ENCODE measurements at places on chromosomes 1 and 21. TPM values are rescaled to one million over a fixed set of nuclear protein-coding genes. Genes with fewer than 3 reads are reported as not detected.

AQP10 gene
- total RNA-seq = not detected

CGN gene
- 1.7 TPM for total RNA-seq

SLAMF6 gene
- total RNA-seq = not detected

PTPRF gene
- total RNA-seq = 45.1 TPM

TNFSF4 gene
- total RNA-seq = 0.57 TPM

KCNJ10 gene
- total RNA-seq = not detected

OR2T2 gene
- total RNA-seq = not detected

OR2C3 gene
- total RNA-seq = not detected

LHX8 gene
- not detected for total RNA-seq

NBPF20 gene
- 4.9 TPM for total RNA-seq

CELA3A gene
- total RNA-seq = not detected

SH3BGR gene
- total RNA-seq = 2.0 TPM

- no peak for DNase-seq
Measured at GRCh38 chr1:240820816-240821215, 208.9 kb upstream of the GREM2 start.

GRCh38 chr1:166876540-166876838, 425 bp upstream of the TADA1 start:
- DNase-seq = no peak

DNA sequence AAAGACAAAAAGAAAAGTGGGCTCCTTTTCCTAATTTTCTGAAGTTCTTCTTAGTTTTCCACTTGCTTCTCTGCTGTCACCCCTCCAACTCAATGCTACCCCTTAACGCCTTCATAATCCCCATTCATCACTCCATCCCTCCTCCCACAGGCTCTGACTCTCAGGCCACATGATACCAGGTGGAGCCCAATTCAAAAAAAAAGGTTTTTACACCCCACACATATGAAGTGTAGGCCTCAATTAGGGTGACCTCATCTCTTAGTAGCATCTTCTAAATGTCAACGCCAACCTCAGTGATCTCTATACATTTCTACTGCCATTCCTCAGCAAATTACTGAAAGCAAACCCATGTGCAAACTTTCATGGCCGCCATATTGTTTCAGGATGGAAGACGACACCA, 6.4 kb downstream of the SSBP3 start:
- no peak for DNase-seq

GRCh38 chr1:196997423-196997822, 20.1 kb downstream of the CFHR5 start:
- no peak for DNase-seq

- no peak for DNase-seq
Measured at GRCh38 chr1:234315091-234315541, 58.1 kb upstream of the COA6 start.

DNA sequence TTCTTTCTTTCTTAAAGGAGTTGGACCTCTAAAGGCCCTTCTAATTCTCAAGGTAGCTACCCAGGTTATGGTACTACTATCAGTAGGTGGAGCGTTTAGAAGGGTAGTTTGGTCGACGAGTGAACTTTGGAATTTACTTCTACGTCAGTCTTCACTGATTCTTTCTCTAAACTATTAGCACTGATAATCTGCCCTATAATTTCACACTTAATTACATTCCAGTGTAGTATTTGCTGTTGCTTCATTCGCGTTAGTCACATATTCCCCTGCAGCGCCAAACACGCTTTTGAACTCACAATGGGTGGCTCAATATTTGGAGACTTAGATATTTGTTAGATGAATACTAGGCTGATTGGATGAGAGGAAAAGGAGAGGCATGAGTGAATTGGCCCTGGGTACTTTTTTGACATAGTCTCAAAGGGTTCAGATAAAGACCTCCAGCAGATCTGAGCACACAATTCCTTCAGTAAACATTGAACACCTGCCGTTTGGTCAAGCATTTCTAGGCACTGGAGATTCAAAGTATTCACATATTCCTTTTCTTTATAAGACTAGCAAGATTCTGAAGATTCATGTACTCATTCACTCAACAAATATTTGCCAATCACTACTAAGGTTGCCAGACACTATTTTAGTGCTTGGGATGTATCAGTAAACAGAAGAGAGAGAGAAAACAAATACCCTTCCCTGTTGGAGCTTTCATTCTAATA, 929 bp upstream of the FOXJ3 start:
- no peak for DNase-seq

GRCh38 chr1:197908716-197909220, 6.3 kb downstream of the C1orf53 start:
- DNase-seq = no peak

GRCh38 chr1:7043719-7044535, 258.7 kb downstream of the CAMTA1 start:
- DNase-seq = no peak

- DNase-seq = no peak
Measured at GRCh38 chr1:41810446-41810845, 108.3 kb downstream of the HIVEP3 start.

DNA sequence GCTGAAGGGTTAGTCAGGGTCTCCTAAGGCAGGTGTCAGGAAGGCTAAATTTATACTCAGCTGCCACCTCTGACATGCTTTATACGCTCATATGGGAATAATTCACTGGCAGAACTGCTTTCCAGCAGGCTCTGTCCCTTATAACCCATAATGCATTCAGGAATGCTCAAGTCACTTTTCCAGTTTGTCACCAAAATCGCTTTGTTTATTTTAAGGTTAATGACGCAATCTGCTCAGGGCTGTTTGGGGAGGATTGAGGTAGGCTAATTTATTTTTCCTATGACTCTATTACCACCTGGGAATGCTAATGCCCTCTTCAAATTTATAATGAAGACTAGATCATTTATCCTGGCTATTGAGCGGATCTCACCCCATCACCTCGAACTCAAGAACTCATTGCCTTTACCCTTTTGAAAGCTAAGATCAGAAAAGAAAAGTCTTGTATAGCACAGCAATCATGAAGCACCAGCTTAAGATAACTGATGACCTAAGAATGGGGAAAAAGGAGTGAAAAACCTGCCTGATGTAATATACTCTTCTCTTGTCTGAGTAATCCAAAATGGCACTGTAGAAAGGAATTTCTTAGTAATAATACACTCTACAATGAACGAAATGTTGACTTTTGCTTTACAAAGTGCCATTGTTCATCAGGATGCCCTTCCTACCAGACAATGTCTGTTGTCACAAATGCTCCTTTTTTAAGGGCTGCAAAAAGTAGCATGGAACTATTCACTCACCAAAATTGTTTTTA, 97.9 kb upstream of the EXO1 start:
- DNase-seq = no peak

DNA sequence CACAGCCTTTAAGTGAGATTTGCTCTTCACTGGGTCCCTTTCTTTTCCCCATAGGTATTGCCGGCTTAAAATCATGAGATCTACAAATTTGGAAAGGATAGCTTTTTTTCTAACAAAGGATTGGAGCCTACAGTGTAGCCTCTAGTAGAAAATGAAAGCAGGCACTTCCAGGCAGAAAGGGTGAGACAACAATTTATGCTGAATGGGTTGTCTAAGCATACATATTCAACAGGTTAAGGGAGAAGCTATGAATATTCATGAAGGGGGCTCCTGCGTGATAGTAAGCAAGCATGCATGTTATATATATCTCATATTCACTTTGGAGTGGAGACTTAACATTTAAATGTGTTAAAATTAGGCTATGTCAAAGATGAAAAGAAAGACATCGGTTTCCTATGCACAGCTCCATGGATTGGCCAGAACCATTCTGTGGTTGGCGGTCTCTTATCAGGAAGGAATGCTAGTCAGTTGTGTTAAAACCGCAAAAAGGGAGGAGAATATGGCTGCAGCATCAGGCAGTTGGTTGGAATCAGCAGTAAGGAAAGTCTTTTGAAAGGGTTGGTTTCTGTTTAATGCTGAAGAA, 66.0 kb downstream of the VCAM1 start:
- DNase-seq = no peak

- DNase-seq = no peak
Measured at GRCh38 chr1:198529414-198529813, 11.1 kb downstream of the ATP6V1G3 start.

GRCh38 chr1:160400646-160401486, 502 bp downstream of the VANGL2 start:
- DNase-seq = peak; percentile 84

DNA sequence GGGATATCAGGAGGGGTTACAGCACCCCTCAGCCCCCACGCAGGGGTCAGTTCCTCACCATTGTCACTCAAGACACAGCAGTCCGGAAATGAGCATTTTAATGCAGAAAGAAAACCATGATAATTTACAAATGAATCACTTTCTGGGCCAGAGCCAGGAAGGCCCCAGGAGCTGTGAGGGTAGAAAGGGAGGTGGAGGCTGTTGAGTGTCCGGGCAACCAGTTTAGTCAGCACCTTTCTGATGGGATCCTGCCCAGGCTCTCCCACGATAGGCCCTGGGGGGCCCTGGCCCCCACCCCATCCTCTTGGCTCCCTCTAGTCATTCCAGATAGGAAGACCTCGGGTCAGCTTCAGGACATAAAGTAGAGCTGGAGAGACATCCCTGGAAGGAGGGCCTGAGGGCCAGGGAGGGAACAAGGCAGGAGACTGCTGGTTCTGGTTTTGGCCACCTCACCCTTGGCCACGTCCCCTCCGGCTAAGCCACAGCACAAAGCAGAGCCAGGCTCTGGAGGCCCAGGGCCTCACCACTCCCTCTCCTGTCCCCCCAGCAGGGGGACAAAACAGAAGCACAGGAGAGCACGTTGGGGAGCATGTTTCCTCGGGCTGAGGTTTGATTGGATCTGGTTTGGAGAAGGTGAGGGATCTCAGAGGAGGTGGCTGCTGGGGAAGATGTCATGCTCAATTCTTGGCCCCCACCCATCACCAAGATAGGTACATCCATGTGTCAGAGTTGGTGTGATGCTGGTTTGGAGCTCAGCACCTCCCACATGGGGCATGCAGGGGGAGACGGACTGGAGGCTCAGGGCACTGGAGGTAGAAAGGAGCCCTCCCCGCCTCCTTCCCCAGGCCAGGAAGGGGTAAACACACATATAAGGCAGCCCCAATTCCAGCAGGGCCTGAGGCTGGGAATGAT, 20.6 kb downstream of the ETNK2 start:
- no peak for DNase-seq

DNA sequence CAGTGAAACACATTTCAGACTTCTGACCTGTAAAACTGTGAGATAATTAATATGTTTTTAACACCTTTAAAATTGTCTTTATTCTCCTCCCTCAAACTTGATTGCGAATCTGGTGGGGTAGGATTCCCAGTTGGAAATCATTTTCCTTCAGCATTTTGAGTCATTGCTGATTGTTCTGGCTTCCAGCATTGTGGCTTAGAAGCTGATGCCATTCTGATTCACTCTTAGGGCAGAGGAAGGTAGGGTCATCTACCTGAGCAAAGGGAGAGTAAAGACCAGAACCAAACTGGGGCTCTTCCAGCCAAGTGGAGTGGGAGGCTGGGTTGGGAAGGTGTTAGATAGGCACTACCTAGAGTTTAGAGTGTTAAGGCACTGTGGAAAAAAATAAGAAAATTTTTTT, 61.2 kb downstream of the MPZL1 start:
- no peak for DNase-seq

GRCh38 chr1:116175611-116176010, 64.4 kb downstream of the MAB21L3 start:
- DNase-seq = no peak

DNA sequence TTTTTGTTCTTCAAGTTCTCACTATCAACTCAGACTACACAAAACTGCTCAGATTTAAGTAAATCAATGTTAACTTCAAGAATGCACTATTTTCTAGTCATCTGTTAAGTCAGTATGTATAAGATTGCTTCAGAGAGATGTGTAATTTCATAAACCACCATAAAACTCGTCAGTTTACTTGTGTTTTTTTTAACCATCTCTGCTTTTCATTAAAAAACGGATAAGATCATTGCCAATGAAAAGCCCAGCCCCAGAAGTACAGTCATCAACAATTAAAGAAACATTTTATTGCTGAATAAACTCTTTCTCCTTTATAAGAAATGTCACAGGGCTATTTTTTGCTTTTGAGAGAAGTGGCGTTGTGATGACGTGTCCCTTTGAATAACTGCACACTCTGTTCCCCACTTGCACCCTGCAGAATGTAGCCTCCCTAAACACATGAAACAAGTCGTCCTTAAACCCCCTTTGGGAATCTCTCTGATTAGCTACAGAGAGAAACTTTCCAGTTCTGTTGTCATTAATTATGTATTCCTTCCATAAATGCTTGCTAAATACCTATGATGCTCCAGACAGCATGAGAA, 202.7 kb upstream of the FOXD3 start:
- no peak for DNase-seq

GRCh38 chr1:152806576-152806975, at the start of gene LCE1C:
Gene LCE1C (minus strand): TSS chr1:152806651. CDS start chr1:152805478, 1,173 bp downstream.
- DNase-seq = no peak

GRCh38 chr1:46812065-46812963, 13.5 kb downstream of the CYP4B1 start:
- DNase-seq = peak; percentile 72

DNA sequence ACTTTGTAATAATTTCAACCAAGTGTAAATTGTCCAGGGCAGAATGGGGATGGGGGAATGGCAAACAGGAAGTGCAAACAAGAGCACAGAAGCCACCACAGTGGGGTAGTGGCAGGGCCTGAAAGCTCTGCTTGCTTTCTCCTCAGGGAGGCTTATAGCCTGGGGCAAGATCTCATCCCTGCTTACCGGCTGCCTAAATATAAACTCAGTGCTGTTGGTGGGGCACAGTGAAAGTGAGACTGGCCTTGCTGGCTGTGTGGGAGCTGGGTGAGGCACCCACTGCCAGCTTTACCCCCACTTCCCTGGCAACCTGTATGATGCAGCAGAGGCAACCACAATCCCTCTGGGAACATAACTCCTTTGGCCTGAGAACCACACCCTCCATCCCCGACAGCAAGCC, 15.2 kb downstream of the STYXL2 start:
- DNase-seq = no peak

DNA sequence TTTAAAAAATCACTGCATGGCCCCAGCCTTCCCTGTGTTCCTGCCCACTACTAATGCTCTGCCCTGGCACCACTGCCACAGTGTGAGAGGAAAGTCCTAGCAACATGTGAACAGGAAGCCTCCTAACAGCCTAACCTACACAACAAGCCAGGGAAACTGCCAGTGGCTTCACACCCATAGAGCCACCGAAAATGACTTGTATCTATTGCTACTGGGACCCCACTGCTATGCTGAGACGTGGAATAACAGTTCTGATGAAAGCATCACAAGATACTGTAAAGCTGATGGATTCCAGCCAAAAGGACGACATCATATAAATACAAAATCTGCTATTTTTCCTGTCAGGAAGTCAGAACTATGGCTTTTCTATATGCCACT, 74.9 kb downstream of the JAK1 start:
- no peak for DNase-seq
